ENCODE measurements at places on chromosomes 4 and X. TPM values are rescaled to one million over a fixed set of nuclear protein-coding genes. Genes with fewer than 3 reads are reported as not detected.

Gene IL2RG
- 1.5 TPM for total RNA-seq

Gene TCEAL2
- not detected for total RNA-seq

Gene GPR50
- total RNA-seq = not detected

Gene PRDM5
- 7.3 TPM for total RNA-seq

Gene F8A3
- 2.8 TPM for total RNA-seq

Gene NAP1L3
- total RNA-seq = 0.15 TPM

Gene GLUD2
- 0.32 TPM for total RNA-seq

Gene WDFY3
- 90.7 TPM for total RNA-seq

Gene CT45A10
- total RNA-seq = not detected

Gene XAGE2
- not detected for total RNA-seq

Gene DUX4
- total RNA-seq = not detected

Gene PDE6B
- not detected for total RNA-seq

Gene TEX13C
- total RNA-seq = not detected

Gene LIN54
- total RNA-seq = 16.5 TPM

Gene DCAF12L2
- total RNA-seq = not detected

Gene CDX4
- not detected for total RNA-seq

Gene UGT2B17
- total RNA-seq = not detected

Gene GLOD5
- total RNA-seq = not detected

Gene RIPPLY1
- not detected for total RNA-seq

Gene CLDN24
- not detected for total RNA-seq

Gene REELD1
- not detected for total RNA-seq

Gene GAGE2A
- total RNA-seq = not detected

Gene SYNPO2
- 0.42 TPM for total RNA-seq
